ENCODE measurements at places on chromosomes 5 and 9.
A peak's percentile ranks its signal among the peaks of the same experiment; 100 is the strongest.

GRCh38 chr9:6929441-6930215, 171.9 kb downstream of the KDM4C start:
- DNase-seq, result no peak

GRCh38 chr9:90022474-90022873, 417.7 kb downstream of the GADD45G start:
- DNase-seq, result no peak

DNA sequence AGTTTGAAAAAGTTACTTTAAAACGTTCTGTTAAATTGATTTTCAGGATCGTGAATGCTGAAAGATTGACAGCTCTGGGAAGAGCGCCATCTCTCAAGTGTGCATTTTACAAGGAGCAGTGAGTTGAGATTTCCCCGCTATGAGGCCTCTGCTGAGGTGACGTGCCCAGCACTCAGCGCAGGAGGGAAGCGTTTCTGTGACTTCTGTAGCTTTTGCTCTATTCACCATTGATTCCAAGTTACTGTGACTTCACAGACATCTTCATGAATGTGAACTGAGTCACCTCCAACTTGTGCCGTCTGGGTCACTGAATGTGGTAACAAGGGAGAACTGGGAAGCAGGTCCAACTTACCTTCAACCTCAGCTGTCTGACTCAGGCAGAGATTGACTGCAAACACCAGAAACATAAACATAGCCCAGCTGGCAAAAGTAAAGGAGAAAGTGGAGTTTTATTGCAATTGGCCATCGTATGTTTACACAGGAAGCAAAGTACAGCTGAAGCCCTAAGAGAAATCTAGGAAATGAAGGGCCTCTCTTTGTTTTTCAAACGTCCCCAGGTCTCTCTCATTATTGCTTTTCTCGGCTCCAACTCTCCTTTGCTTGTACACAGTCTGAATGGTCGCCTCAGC, 428.8 kb upstream of the CLINT1 start:
- DNase-seq, result peak; percentile 60

DNA sequence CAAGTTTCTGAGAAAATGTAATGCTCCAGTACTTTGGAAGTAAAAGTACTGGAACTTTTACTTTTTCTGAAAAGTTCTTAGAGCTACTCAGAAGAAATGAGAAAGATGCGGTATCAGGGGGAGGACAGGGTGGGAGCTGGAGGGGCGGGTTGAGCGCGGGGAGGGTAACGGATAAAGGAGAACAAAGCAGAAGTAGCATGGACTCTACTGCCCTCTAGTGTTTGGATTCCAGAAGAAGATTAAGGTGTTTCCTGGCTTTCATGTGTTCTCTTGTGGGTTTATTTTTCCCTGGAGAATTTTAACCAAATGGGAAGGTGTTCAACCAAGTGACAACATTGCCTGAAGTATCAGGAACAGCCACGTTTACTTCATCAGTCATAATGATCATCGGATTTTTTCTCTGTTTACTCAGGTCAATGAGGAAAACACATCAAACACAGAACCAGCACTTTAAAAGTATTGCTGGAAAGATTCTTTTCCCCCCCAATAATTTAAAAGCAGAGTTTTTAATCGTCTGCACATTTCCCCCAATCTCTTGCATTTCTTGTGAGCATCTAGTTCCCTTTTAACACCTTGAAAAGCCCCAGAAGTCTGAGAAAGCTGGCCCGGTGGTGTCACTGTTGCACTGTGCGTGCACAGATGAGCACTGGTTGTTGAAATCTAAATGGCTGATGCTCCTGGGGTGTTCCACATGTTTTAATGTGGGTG, 190.6 kb downstream of the MPDZ start:
- DNase-seq, result no peak

DNA sequence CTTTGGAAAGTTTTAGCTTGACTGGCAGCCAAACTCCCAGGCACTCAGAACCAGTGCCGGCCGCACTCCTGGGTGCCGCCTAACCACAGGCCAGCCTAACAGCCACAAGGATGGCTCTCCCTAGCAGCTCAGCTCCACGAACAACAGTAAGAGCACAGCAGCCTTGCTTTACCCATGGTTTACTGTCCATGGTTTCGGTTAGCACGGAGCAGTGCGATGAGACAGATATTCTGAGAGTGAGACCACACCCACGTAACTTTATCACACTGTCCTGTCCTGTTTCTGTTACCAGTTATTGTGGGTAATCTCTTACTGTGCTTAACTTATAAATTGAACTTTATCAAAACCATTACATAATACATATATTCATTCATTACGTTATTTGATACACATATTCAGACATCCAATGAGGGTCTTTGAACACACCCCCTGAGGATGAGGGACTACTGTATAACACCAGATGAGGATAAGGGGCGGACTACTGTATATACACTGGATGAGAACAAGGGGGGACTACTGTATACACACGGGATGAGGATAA, 12.4 kb downstream of the CLPTM1L start:
- DNase-seq, result no peak

- DNase-seq, result no peak
Measured at GRCh38 chr9:133538851-133539833, 4.6 kb downstream of the ADAMTSL2 start.
